ENCODE measurements at places on chromosomes 11 and 22.

DNA sequence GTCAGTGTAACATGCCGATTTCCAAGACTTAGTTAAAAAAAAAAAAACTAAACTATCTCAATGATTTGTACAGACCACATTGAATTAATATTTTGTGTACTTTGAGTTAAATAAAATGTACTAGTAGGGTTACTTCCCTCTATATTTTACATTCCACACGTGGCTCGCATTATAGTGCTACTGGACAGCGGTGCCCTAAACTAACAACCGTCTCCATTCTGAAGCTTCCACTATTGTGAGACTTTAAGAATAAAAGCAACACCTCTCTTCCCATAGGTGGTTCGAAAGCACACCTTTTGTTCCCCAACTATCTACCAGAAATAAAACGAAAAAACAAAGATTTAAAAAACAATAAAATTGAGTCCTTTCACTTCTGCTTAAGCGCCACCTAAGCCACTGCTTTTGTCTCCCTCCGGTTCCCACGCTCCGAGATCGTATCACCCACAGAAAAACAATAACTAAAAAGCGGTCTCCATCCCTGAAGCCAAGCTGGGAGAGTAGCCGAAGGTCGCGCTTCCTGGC lies 380 bp upstream of the TTC17 start:
- no peak for DNase-seq

DNA sequence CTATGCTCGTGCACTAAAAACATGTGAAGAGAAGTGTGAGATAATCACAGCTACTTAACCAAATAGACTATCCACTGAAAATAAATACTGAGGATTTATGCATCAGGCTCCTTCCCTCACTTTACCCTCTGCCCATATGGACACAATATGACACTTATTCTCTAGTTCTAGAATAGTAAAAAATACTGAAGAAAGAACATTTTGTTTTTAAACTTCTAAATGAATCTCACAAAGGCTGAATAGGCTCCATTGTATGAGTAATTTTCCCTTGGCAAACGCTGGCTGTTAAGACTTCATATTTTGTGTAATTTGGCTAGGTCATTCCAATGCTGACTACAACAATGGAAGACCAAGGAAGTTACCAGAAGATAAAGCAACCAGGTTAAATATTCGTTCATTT lies 9.9 kb downstream of the HPS5 start:
- no peak for DNase-seq

DNA sequence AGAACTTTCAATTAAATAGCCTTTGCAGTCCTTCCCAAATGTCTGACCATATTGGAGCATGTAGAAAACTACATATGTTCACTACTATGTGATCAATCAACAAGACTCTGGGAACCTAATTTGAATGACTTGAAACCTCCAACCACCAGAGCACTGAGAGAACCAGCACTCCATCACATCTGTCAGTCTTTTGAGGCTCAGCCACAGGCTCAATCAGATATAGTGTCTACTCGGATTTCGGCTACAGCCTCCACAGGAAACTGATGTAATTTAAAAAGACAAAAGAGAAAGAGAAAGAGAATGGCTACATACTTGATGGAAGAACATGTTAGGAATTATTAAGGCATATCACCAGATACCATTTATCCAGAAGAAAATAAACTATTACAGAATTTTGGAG lies 859.0 kb downstream of the FAM181B start:
- no peak for DNase-seq

- no peak for DNase-seq
These were observed 31.8 kb upstream of the IGSF22 start for GRCh38 chr11:18757811-18758210.

- DNase-seq, result peak; percentile 59
These were observed 31.6 kb upstream of the JAM3 start for GRCh38 chr11:134037046-134037908.

DNA sequence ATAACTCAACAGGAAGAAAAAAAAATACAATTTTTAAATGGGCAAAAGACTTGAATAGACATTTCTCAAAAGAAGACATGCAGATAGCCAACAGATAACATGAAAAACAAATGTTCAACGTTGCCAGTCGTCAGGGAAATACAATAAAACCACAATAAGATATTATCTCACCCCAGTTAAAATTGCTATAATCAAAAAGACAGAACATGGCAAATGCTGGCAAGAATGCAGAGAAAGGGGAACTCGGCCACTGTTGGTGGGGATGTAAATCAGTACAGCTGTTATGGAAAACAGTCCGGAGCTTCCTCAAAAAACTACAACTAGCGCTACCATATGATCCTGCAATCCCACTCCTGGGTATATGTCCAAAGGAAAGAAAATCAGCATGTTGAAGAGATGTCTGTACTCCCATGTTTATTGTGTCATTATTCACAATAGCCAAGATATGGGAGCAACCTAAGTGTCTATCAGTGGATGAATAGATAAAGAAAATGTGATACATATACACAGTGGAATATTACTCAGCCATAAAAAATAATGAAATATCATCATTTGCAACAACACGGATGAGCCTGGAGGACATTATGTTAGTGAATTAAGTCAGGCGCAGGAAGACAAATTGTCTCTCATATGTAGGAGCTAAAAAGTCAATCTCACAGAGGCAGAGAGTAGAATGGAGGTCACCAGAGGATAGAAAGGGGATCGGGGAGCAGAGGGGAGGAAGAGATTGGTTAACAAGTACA lies 12.2 kb upstream of the CYTH4 start:
- DNase-seq, result no peak

- DNase-seq, result no peak
These were observed 6.0 kb downstream of the CCDC157 start for GRCh38 chr22:30362651-30363281.

DNA sequence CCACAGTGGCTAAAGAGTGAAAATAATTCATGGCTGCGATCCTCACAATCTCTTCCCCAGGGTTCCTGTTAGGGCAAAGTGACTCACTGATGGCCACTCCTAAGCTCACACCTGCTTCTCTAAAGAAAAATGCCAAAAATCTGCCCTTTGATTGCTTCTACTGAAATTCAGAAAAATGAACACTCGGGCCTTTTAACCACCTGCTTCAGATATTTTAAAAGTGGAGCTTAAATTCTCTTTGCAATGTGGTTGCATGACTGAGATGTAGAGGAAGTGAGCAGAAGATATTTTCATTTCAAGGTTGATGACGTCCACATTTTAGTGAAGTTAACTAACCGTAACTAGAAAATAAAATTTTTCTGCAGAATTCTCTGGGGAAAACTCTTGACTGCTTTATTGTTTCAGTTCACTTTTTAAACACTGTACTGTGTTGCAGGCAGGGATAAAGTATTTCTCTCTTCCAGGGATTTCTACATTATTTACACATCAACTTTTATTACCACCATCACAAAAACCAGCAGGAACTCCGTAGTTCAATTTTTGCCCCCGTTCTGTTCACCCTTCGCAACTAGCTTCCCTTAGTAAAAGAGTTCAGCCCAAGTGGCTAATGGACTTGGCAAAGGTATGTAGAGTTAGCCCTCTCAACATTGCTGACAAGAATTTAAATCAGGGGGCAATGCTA lies 8.5 kb downstream of the RAB30 start:
- no peak for DNase-seq

DNA sequence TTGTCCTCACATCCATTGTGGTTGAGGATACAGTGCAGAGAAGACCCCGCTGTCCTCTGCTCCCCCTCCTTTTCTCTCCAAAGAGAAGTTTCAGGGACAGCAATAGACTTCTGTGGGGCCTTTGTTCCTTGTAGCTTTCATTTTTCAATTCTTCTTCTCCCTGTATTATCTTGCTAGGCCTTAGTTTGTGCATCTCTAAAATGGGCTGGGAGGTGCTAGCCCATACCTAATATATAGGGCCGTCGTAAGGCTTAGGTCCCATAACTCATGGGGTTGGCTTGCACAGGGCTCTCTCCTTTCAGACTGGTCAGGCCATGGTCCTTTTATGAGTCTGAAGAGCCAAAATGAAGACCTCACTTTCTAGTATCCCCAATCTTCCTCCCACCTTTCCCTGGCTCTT lies 33.0 kb downstream of the ZBTB16 start:
- no peak for DNase-seq

DNA sequence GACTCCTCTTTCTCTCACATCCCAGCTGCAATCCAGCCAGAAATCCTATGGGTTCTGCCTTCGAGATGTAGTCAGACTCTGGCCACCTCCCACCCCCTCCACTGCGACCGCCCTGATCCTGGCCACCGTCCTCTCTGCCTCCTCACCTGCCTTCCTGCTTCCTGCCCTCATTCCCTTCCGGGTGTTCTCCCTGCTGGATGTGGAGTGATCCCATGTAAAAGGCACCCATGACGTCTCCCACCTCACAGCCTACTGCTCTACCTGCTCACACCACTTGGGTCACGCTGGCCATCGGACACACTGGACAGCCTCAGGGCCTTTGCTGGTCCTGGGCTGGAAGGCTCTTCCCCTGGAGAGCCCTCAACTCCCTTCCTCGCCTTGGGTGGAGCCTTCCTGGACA lies 33.7 kb upstream of the CD5 start:
- DNase-seq, result no peak

DNA sequence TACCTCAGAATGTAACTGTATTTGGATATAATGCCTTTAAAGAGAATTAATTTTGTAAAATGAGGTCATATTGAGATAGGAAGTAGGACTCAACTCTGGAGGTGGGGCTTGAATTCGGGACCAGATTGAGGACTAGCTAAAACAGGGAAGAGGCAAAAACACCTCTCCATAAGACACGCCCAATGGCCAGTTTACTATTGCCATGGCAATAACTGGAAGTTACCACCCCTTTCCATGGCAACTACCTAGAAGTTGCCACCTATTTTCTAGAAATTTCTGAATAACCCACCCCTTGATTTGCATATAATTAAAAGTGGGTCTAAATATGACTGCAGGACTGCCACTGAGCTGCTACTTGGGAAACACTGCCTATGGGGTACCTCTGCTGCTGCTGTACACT lies 206.4 kb downstream of the TTC28 start:
- DNase-seq, result no peak

DNA sequence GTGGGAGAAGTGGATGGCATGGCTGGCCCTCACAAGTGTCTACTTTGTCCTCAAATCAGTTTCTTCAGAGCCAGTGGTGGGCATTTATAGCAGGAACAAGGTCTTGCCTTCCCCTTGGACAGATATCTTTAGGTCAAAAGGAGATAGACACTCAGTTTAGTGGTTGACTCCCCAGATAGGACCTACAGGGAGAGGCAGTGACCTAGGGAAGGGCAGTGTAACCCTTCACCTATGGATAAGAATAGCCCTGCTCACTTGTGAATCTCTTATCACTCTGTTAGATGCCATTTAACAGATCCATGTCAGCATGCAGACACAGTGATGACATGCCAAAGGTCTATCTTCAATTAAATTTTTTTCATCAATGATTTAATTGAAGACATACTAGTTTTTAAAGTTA lies 11.0 kb downstream of the BCO2 start:
- no peak for DNase-seq

DNA sequence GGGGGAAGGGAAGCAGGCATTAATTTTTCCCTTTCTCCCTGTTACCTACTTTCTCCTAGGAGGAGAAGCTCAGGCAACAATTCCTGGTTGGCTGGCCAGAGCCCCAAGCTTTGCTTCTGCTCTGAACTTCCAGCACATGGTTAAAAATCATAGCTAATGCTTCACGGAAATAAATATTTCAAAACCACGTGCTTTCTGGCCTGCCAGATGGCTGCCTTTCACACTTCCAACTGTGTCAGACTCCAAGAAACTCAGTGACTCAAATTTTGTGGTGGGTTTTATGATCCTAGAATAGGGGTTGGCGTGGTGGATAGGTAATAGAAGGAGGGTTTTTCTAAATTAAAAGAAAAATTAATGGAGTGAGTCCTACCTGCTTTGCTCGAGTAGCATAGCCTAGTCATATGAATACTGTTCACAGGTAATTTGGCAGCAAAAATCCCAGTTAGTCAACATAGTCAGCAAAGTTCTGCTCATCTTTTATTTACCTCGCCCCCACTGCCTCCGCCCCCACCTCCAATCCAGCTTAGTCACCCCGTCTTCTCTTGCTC lies 58.6 kb downstream of the SC5D start:
- peak; percentile 83 for DNase-seq

- no peak for DNase-seq
These were observed 150.8 kb upstream of the TIMP3 start for GRCh38 chr22:32650553-32651345.

DNA sequence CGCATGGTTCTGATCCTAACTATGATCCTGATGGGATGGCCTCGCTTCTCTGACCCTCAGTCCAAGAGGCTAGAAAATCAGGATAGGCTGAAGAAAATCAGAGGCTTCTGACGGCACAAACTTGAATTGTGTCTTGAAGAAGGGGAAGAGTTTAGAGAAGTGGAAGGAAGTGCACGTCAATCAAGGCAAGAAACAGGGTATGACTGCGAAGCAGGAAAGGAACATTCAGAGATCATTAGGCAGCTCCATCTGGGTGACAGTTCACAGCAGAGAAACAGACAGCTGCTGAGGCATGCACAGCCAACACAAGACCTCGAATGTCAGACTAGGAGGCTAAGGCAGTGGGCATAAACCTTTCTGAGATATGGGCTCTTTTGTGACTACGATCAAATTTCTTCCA lies 29.3 kb downstream of the CLPB start:
- no peak for DNase-seq

DNA sequence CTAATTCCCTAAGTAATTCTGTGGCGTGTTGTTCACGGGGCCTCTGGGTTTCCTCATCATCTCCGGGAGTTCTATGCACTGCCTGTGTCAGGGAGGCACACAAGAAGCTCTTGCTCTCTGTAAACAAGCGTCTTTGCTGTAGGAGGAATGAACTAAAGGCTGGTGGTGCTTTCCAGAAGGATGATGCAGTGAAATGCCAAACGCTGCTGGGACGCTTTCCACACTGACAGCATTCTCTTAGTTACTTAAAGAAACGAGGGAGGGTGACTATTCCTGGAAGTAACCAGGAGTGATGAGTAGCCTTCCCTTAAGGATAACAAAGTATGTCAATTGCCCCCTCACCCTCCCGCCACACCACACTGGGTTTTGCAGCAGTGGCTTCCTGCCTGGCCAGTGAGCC lies 38.5 kb upstream of the NUP50 start:
- DNase-seq, result no peak

DNA sequence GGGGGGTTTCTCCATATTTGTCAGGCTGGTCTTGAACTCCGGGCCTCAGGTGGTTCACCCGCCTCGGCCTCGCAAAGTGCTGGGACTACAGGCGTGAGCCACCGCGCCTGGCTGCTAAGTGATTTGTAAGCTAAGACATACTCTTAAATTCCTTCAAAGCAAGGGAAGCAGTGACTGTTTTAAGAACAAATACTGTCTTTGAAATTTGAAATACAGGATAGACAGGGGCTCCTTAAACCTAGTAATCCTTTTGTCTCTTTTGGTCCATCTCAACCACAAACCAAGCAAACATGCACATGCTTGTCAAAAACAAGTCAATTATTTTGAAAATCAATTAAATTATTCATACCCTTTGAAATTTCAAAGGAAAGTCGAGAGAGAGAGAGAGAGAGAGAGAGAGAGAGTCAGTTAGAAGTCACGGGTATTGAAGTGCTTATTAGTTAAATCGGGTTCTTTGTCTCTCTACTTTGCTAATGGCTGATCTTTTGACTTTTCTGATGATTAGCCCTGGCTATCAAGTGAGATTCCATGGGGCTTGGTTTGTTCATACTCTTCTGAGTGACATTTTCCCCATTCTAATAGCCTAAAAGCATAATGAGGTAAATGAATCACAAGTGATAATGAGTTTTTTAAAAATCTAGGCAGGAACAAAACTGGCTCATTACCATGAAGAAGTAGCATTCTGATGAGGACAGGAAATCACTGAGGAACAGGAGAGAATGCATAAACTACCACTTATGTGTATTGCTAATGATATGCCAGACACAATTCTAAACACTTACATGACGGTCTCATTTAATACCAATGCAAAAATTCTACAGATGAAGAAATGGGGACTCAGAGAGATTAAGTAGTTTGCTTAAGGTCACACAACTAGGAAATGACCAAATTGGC lies 48.0 kb downstream of the MCHR1 start:
- no peak for DNase-seq

Data from DMS79 (cell line).